ENCODE measurements at places on chromosomes 2 and 18.
A peak's percentile ranks its signal among the peaks of the same experiment; 100 is the strongest.

- no peak for DNase-seq
Observed at GRCh38 chr2:85669549-85669948, 1.6 kb upstream of the SFTPB start.

GRCh38 chr2:218648088-218648786, 11.2 kb downstream of the ZNF142 start:
- peak; percentile 75 for DNase-seq

- no peak for DNase-seq
Observed at GRCh38 chr2:5370158-5370557, 322.0 kb upstream of the SOX11 start.

DNA sequence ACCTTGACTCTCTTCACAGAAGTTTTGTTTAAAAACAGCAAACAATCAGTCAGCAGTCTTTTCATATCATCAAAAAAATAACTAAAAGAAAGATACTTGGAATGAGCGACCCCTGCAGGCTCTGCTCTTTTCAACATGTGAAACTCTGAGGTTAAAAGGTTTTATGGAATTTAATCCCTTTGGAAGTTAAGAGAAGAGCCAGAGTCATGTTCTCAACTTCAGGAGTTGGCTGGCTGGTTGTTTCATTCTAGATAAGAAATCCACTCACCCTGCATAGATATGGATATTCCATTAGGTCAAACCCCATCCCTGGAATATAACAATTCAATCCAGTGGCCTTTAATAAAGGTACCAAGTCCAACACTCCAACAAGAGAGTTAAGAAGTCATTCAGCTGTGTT, 115.6 kb upstream of the RMDN2 start:
- peak; percentile 35 for DNase-seq

GRCh38 chr2:27441226-27441926, 805 bp upstream of the KRTCAP3 start:
- DNase-seq: no peak

GRCh38 chr18:7056026-7056425, 61.6 kb downstream of the LAMA1 start:
- no peak for DNase-seq

DNA sequence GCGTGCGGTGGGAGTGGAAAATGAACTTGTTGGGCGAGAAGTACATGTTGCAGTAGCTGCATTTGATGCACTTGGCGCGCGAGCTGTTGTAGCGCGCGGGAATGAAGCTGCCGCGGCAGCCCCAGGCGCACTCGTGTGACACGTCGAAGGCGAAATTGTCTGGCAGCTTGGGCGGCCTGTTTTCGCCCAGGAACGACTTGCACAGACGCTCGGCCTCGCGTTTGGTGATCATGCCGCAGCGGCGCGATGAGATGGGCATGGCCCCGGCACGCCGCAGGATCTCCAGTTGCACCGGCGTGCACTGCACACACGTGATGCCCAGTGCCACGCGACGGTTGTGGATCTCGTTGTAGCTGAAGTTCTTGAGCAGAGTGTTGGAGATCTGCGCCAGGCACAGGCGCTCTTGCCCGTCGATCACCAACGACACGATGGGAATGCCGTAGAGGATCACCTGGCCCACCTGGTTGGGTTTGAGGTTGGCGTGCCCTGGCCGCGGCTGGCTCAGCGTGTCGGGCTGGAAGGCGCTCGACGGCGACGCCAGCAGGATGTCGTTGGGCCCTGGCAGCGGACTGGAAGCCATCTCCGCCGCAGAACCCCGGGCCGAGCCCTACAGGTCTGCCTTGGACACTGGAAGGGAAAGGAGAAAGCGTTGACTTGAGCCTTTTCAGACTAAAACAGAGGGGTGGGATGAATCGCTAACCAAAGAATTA, 2.7 kb downstream of the SKOR2 start:
- no peak for DNase-seq

DNA sequence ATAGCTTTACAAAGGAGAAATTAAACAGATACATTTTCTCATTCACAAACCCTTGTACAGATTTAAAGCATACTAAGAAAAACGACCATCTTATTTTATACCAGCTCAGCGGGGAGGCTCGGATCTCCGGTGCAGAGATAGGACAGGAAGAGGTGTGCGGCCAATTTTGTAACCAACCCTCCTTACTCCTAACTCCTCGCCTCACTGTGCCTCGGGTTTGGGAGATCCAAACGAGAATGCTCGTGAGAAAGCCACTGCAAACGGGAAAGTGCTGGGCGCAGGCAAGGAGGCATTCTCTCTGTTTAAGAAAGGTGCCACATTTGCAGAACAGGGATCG, 1.2 kb downstream of the KDSR start:
- DNase-seq: no peak

- DNase-seq: no peak
Observed at GRCh38 chr2:232779934-232780333, 3.6 kb upstream of the KCNJ13 start.

DNA sequence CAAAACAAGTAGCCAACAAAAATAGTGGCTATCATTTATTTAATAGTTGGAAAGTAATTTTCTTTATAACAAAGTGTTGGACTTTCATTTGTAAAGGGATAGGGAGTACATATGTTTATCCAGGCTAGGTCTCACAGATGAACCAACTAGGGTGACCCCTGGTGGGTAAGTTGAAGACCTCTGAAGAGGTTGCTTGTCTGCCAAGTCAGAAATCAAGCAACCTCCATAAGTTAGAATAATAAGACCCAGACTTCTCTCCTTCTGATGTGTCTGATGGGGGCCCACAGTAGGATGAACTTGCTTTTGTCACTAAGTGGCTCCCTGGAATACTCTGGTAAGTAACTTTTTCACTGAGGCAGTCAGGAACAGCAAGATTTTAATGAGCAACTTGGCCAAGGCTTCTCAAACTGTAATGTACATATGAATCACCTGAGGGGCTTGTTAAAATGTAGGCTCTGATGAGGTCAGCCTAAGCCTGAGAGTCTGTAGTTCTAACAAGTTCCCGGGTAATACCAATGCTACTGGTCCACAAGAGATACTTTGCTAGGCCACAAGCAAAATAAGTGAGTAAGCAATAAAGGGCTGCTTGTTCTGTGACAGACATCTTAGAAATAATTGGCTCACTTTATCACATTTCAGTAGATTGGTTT, 319.6 kb downstream of the PIK3C3 start:
- no peak for DNase-seq

- DNase-seq: no peak
Observed at GRCh38 chr2:42106257-42106816, 58.5 kb downstream of the PKDCC start.

GRCh38 chr2:198930170-198930569, 527.6 kb downstream of the SATB2 start:
- no peak for DNase-seq

DNA sequence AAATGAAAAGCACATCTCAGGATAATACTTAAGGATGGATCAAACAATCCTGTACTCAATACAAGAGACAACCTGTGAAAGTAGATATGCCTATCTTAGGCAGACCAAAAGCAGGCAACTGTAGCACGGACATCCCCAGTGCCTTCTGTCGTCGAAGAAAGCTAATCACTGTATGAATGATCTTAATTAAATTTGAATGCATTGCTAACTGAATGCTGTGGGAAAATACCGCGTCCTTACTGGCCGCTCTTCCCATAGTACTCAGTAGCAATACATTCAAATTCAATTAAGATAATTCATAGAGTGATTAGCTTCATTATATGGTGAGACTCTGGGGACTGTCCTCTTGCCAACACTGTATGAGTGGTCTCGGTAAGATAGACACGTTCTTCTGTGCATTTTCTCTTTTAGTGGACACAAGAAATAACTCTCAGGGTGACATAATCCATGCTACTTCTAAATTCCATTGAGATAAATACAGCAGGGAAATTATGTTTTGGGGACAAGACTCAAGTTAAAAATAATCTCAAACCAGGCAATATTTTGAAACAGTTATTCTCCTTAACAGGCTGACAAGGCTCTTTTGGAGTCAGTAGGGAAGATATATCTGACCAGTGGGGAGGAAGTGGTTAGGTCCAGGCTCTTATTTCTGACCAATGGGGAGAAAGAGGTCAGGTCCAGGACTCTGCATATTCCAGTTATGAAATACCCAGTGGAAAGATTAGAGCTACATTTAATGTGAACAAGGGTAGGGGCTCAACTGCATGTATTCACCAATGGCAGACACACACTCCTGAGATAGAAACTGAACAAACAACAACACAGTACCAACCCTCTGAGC, 97.3 kb downstream of the DOCK10 start:
- no peak for DNase-seq

DNA sequence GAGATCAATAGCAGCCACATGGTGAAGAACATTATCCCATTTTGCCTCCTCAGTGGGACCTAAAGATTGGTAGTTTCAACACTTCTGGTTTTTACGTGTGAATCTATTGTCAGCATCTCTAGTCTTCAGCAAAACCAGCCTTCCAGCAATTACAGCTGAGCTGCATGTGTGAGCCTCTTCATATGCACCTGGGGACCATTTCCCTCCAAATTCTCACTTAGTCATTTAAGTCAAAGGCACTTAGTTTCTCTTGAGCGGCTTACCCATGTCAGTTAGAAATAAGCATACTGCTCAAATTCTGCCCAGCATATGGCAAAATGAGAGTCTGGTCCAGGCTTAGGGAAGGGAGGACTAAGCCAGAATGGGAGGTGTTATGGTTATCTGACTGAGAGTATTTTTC, 99.7 kb upstream of the NXPH2 start:
- DNase-seq: no peak

GRCh38 chr2:84782717-84783442, 98.0 kb downstream of the TRABD2A start:
- no peak for DNase-seq

DNA sequence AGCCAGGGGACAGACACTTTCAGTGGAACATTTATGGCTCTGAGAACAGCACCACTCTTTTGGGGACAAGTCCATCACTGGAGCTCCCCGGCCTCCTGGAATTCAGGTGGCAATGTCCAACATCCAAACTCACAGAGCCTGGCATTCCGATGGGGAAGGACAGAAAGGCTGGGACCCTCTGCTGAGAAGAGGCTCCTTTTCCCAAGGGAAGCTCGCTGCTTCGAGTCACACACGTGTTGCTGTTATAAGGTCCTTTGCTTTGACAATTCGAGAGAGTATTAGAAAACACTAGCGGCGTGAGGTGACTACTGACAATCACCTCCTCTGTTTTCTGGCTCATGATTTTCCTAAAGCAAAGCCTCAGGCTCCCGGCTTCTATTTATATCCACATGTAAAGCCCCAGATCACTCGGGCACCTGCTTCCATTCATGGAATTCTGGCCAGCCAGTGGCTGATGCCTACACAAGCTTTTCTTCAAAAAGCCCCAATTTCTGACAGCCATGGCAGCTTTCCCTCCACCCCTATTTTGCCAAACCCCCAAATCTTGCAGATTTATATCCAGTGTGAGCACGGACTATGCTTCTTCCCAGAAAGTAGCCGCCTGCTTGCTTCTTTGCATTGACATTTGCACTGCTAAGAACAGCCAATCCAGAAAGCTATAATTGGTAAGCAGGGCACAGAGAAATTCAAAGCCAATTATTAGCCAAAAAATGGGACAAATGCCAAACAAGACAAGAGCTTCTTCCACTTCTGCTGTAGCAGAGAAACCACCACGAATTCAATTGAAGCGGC, 67.3 kb downstream of the NDUFA10 start:
- no peak for DNase-seq

DNA sequence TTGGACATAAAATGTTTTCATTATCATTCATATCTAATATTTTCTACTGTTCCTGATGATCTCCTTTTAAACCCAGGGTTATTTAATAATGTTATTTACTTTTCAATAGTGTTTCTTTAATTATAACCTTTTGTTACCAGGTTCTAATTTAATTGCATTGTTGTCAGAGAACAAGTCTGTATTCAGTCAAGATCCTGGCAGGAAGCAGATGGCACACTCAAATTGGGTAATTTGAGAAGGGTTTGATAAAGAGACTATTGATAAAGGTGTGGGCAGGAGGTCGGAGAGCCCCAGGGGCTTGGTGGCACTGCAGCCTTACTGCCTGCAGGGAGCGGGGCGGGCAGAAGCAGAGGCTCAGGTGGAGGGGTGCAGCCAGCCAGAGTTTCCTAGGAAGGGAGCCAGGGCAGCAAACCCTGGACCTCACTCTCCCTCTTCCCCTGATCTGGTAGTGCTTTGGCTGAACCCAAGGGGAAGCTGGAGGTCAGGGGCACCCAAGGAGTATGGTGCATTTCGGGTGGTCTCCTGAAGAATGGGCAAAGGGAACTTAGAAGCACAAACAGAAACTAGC, 2.3 kb upstream of the KIF1A start:
- no peak for DNase-seq

GRCh38 chr18:72235422-72235821, 308.7 kb downstream of the CBLN2 start:
- DNase-seq: no peak

- DNase-seq: no peak
Observed at GRCh38 chr2:84942964-84943421, 28.0 kb upstream of the KCMF1 start.

DNA sequence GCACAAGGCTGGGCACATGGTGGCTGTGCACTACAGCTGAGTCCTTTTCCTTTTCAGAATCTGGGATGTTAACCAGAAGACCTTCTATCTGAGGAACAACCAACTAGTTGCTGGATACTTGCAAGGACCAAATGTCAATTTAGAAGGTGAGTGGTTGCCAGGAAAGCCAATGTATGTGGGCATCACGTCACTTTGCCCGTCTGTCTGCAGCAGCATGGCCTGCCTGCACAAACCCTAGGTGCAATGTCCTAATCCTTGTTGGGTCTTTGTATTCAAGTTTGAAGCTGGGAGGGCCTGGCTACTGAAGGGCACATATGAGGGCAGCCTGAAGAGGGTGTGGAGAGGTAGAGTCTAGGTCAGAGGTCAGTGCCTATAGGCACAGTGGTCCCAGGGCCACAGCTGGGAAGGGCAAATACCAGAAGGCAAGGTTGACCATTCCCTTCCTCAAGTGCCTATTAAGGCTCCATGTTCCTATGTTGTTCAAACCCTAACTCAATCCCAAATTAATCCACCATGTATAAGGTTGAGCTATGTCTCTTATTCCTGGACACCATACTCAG, 2.2 kb downstream of the IL1RN start:
- no peak for DNase-seq

DNA sequence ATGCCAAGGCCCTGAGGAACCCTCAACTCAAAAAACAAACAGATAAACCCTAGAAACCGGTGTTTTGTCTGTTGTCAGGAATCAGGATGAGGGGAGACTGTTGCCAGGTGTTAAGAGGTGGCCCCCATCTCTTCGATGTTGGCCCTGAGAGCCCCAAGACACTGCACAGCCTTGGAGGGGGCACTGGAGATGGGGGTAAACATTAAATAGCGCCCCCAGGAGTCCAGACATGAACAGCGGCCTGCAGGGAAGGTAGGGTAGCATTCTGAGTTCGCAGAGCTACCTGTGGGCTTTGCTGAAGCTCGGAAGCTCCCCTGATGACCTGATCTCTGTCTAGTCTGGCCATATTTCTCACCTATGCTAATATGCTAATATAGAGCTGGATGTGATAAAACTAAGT, 97.6 kb upstream of the SMAD2 start:
- no peak for DNase-seq

GRCh38 chr2:198703281-198703680, 754.5 kb downstream of the SATB2 start:
- DNase-seq: no peak

- no peak for DNase-seq
Observed at GRCh38 chr2:1491751-1492150, 78.5 kb downstream of the TPO start.
